ENCODE measurements at places on chromosomes 7 and 10. TPM values are rescaled to one million over a fixed set of nuclear protein-coding genes. Genes with fewer than 3 reads are reported as not detected.

PPP1R9A gene
- total RNA-seq: not detected

DNA sequence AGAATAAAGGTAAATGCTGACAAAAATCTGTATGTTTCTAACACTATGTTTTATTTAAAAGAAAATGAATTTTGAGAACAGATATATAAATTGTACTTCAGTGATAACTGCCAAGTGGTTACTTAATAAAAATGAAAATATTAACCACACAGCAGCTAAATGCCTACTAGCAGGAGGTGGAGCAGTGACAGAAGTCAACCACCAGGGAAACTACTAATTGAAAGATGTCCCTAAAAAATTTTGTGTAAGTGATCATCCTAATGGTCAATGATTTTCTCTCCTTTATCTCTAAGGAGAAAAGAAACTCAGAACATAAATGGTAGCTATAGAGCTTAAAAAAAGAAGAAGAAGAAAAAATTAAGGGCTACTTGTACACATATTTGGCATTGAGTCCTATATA, 22.9 kb downstream of the WNT16 start:
- DNase-seq: no peak

GRCh38 chr7:70383066-70383782, 748.7 kb upstream of the GALNT17 start:
- DNase-seq: no peak

GRCh38 chr10:104368381-104368780, 14.7 kb downstream of the CFAP58 start:
- DNase-seq: no peak

DNA sequence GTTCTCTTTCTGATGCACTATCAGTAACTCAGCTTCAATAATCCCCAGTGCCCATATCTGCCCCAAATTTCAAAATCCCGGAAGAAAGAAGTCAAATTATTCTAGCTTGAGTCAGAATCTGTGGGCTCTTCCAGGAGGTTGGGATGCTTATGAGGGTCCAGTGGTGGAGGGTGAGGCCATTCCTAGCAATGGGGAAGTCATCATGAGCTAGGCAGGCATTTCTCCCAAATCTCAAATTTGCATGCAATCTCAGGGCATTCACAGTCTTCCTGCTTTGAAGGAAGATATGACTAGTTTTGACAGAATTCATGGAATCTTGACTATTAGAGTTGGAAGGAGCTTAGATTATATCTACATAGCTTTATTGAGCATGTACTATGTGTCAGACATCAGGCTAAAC, 164.3 kb upstream of the AGK start:
- no peak for DNase-seq

DNA sequence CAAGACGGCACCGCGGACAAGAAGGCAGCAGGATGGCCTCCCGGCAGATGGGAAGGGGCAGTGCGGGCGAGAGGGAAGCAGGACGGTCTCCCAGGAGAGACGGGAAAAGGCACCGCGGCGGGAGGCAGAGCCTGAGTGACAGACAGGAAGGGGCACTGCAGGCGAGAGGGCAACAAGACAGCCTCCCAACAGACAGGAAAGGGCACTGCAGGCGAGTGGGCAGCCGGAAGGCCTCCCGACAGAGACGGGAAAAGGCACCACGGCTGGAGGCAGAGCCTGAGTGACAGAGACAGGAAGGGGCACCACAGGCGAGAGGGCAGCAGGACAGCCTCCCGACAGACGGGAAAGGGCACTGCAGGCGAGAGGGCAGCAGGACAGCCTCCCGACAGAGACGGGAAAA, 32.6 kb downstream of the ESYT2 start:
- DNase-seq: no peak

DNA sequence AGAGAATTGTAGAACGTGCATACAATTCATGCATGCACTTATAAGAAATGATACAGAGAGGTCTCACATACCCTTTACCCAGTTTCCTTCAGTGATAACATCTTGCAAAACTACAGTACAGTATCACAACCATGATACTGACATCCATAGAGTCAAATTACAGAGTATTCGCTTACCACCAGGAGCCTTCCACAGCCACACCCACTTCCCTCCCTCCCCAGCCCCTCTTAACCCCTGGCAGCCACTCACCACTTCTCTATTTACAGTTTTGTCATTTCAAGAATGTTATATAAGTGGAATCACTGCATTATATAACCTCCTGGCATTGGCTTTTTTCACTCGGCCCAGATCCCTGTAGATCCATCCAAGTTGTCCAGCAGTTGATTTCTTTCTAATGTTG, 143.8 kb downstream of the ZNF248 start:
- no peak for DNase-seq

DNA sequence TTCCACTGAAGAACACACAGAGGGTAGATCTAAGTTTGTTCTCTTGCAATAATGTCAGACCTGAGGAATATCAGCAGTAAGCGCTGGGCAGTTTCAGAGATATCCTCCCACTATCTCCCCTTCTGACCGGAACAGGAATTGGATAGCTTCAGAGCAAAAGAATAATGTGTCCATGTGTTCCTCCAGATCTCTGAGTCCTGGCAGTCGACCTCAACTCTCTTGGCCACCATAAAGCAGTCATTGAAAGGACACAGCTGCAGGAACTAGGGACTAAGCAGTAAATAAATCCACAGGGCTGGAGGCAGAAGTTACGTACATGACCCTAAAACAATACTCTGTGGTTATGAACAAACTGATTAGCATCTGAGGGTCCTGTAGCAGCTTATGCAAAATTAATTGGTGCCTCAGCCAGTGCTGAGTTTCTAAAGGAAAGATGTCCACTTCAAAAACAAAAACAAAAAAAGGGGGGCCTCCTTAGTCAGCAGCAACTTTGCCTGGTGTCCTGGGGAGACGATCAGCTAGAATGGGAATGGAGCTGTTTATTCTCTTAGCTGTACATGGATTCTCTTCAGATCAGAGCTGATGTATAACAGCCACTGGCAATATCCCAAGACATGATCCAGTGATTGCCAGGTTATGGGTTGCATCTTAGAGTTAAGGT, 6.4 kb upstream of the PRTFDC1 start:
- DNase-seq: peak; percentile 41

- DNase-seq: peak; percentile 56
These were observed 24.0 kb downstream of the BZW2 start for GRCh38 chr7:16670021-16670420.
